ENCODE measurements at places on chromosomes 12 and 14.
A peak's percentile ranks its signal among the peaks of the same experiment; 100 is the strongest.

DNA sequence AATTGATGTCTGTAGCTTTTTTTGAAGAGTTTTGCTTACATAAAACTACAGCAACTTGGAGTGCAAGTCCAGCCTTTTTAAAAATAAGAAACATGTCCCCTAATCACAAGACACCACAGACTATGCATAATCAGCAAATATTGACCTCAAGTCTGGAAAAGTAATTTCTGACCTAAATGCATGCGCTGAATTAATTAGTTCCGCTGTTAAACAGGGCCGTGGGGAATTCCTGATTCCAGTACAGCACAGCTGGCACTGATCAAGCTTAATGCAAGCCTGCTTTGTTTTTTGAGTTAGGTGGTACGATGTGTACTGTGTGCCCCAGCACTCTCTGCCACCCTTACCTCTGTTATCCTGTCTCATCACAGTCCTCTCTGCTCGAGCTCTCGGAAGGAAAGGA lies 9.2 kb downstream of the MLH3 start:
- no peak for DNase-seq

DNA sequence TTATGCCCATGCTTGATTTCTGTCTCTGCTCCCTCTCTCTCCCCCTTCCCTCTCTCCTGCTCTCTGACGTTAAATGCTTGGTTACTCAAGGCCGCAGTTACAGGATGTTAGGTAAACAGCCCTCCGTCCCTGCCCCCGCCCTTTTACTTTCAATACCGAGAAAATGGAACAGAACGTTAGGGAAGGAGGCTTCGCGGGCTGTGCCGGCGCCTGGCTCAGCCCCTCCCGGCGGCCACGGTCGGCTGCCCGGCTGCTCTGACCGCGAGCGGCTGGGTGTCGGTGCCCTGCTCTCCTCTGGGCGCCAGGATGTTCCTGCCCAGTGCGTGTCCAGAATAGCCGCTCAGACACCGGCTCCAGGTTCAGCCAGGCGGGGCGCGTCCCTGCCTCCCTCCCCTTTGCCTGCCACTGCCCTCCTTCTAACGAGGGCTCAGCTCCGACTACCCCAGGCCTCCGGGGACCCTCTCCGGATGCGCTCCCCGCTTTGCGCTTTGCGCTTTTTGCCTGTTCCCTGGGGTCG lies 166.1 kb downstream of the ADCK1 start:
- peak; percentile 66 for DNase-seq

GRCh38 chr12:544941-545635 lies 85.3 kb downstream of the B4GALNT3 start:
- no peak for DNase-seq

DNA sequence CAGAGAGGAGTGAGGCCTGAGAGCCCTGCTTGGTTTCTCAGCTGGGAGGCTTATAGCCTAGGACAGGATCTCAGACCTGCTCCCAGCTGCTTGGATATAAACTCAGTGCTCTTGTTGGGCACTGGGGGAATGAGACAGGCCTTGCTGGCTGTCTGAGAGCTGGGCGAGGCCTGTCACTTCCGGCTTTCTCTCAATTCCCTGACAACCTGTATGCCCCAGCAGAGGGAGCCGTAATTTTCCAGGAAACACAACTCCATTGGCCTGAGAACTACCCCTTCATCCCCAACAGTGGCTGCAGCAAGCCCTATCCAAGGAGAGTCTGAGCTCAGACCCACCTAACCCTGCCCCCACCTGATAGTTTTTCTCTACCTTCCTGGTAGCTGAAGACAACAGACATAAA lies 258.3 kb upstream of the STXBP6 start:
- peak; percentile 85 for DNase-seq

GRCh38 chr14:71449316-71450055 lies 482.7 kb upstream of the RGS6 start:
- no peak for DNase-seq

DNA sequence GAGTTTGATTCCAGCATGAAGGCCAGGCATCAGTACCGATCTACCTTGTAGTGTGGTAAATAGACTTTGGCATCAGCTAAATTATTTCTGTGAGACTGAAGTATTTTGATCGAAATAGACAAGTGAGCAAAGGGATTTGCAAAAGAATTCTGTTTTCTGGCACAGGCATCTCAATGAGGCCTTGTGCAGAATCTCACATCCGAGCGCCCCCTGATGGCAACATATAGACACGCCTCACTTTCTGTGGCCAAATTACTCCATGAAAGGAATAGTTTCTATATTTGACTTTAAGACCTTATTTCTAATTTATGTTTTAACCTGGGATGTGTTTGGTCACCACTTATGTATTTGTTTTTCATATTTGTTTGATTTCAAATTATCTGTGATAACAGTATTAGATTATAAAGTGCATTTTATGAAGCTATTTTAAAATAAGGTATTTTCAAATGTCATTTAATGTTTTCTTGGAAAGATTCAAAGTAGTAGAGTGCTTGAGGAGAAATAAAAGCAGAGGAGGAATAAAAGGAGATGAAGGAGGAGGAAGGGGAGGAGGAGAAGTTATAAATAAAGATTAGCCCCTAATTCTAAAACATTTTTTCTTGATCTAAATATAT lies 731.9 kb downstream of the NRXN3 start:
- peak; percentile 54 for DNase-seq

DNA sequence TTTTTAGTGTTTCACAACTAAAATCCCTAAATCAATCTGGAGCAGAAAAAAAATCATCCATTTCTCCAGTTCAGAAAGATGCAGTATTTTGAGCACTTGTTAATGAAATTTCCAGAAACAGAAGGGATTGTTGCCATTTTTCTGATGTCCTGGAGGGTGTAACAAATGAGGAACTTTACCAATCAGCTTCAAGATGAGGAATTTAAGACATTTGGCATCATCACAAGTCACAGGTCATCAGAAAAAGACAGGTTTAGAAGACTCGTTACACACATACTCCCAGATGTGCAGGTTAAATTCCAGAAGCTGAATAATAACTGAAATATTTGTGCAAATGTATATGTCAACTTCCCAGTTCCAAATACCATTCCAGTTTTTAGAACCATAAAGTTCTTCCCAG lies 482 bp upstream of the PSMC1 start:
- no peak for DNase-seq

DNA sequence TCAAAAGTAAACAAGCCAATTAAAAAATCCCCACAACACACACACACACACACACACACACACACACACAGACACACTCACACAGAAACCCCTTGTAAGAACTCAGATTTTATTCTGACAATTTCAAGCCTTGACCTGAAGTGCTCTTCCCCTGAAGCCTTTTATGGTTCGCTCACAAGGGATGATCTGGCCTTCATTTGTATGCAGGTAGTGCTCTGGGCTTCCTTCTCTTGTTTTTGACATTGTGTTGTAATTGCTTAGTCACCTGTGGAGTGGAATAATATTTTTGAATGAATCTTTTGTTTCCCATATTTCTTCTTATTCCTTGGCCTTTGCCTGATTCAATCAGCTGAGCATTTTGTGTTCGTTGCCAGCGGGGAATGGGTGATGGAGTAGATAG lies 83.3 kb upstream of the CSRP2 start:
- no peak for DNase-seq

- no peak for DNase-seq
These were observed 107.9 kb downstream of the SLC38A4 start for GRCh38 chr12:46717868-46718267.

- no peak for DNase-seq
These were observed 94.9 kb upstream of the NEDD1 start for GRCh38 chr12:96812153-96812552.

DNA sequence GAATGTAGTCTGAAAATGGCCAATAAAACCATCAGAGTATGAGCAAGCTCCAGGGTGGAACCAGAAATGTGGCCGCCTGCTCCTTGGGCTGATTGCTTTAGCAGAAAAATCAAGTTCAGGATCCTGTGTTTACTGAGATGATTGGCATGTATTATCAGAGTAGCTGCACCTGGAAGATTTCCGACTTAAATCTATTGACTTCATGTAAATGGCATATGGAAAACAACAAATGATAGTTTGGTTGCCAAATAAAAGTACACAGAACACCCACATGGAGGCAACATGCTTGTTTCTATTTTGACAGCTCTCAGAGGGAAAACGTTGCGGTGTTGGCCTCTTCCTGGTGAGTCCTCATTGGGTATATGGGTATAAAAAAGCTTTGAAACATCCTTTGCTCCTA lies 31.3 kb downstream of the SOCS2 start:
- no peak for DNase-seq

DNA sequence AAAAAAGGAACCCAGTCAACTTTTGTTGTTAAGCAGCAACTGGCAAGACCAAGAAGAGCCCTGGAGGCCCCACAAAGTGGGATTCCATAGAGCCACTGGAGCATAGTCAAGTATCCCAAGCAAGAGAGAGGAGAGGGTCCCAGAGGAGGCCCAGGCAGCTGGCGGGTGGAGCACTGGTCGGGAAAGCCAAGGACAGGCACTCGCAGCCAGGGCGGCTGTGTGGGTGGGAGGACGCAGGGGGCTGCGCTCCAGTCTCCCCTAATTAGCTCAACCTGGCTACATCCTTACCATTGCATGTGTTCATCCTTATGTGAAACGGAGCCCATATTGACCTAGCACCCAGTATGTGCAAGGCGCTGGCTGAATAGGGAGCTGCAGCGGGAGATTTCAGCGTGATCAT lies 18.3 kb upstream of the ZFP36L1 start:
- no peak for DNase-seq

DNA sequence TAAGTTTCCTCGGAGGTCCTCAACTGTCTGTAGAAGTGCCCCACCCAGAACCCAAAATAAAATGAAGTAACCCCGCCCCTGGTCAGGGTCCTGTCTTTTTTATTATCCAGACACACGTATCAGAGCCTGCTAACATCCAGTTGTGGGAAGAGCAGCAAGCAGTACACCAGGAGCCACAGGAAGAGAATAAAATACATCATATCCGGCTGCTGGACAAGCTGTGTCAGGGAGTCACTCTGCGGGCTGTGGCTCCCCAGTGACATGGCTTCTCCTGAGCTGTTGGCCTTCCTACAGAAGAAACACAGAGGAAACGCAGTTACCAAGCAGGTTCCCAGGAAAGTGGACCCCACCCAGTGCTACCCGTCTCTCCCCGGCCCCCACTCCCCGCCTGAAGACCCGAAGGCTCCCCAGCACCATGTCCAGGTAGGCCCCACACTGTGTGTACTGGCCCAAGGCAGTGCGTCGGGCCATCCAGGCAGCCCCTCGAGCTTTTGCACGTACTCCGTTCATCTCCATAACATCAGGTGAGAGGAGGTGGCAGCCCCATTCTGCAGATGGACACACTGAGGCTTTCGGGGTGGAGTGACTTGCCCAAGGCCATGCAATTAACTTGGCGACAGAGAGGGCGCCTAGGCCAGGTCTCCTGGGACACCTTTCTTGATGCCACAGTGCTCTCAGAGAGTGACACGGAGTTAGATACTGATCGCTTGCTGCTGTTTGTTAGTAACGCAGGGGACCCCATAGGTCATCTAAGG lies 34.3 kb upstream of the DICER1 start:
- no peak for DNase-seq

- DNase-seq, result peak; percentile 32
These were observed 2.5 kb downstream of the TEAD4 start for GRCh38 chr12:2961705-2962104.

DNA sequence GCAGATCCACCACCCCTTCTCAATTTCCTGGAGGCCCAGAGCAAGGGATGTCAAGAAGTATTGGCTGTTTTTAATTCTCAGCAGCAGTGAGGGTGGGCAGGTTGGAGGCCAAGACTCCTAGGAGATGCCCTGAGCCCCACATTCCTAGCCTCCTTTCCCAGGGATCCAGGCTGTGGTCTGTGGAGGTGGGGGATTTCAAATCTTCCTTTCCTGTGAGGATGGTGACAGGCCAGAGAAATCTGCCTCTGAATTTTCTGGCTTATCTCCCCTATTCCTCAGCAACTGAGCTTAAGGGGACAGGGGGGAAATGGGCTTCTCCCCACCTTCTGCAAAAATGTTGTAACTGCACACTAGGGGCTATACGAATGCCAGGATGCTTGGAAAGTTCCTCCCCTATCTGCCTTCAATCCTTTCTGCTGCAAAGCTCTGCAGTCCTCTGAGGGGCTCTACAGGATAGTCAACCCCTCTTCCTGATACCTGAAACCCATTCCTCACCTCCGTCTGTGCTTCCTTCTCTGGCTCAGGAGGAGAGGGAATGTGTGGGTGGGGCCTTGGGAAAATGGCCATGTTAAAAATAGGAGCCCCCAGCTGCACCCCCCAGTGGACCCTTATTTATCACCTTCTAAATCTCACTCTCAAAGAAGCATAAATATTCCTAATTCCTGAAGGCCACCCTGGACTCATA lies 6.6 kb downstream of the GPR84 start:
- DNase-seq, result peak; percentile 60

- DNase-seq, result no peak
These were observed 157.5 kb downstream of the TMTC3 start for GRCh38 chr12:88299567-88300101.

- no peak for DNase-seq
These were observed 4.9 kb downstream of the AMN start for GRCh38 chr14:102927346-102927877.

DNA sequence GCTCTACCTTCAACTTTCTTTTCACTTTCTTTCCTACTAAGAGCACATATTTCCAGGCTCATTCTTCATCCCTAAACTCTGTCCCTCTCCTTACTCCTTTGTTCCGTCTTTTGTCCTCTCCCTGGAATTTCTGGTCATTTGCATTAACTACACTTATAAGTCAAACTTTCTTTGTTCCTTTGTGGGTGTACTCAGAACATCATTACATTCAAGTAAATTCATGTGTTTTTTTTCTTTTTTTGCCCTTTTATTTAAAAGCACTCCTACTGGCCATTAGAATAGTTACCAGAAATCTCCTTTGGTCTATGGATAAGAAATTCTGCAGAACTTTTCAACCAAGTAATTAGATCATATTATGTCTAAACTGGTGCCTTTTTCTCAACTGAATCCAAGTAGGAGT lies 802.6 kb downstream of the DIO2 start:
- no peak for DNase-seq

- no peak for DNase-seq
These were observed 125.6 kb upstream of the RTL1 start for GRCh38 chr14:101028971-101029667.

- no peak for DNase-seq
These were observed 9.7 kb downstream of the DIO3 start for GRCh38 chr14:101571004-101571403.

- DNase-seq, result no peak
These were observed 2.6 kb downstream of the DLGAP5 start for GRCh38 chr14:55188686-55189295.

DNA sequence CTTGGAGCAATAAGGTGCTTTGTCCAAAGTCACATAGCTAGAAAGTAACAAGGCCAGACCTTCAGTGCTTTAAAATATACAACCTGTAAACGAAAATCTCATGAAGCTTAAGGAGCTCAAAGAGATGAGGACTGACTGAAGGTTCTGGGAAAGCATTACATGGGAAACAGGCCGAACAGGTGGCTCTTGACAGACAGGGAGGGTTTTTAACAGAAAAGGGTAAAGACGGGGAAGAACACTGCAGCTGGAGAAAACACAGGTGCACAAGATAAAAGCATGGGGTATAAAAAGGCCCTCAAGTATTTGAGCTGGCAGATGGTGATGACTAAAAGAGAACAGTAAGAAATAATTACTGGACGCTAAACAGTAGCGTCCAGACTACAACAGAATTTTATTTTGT lies 257.2 kb downstream of the NELL2 start:
- no peak for DNase-seq
